ENCODE measurements at places on chromosomes 3 and 15.

DNA sequence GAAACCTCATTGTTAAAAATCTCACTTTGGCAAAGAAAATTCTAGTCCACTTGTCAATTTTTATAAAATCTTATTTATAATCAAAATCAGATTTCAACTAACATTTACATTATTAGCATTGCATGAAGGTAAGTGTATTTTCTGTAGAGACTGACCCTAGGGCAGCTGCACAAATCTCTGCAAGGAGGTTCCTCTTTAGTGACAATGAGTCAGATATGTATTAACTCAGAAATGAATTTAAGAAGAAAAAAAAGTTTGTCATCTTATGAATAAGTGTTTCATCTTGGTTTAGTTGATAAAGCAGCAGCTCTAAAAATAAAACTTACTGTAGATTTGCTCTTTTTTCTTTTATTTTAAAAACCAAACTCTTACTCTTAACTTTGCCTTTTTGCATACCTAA lies 9.0 kb upstream of the GNB4 start:
- no peak for DNase-seq

DNA sequence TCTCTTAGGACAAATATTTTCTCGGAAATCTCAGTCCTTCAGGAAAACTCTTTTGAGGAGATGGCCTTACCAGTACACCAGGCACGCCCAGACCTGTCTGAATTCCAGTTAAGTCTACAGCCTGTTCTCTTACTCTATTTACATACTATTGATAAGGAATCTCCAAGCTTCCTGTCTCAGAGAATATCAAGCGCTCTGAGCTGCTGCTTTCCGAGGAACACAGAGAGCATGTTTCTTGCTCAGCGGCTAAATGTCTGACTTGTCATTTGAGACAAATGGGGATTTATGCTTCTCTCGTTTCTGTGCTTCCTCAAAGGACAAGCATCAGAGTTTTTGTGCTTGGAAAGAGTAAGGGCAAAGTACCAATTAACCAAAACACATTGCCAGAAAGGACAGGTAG lies 112.4 kb upstream of the CCDC54 start:
- DNase-seq: no peak

- DNase-seq: no peak
Observed at GRCh38 chr3:27333843-27334242, 35.3 kb downstream of the NEK10 start.

DNA sequence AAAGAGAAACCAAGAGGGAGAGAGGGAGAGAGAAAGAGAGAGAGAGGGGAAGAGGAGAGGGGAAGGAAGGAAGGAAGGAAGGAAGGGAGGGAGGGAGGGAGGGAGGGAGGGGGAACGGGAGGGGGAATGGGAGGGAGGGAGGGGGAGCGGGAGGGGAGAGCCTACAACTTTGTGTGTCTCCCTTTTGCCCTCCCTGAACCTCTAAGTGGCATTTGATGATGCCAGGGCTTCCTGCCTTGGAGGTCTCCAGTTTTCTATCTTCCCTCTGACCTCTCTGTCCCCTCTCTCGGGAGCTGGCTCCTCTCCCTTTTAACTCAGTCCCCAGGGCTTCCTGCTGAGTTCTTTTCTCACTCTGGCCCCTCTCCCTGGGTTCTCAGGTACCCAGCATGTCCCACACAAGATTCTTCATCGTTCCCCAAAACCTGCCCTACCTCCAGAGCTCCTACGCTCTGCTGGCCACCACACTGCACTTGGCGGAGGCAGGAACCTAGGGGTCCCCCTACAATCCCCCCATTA lies 12.5 kb upstream of the FAM174B start:
- DNase-seq: no peak

- no peak for DNase-seq
Observed at GRCh38 chr3:13582366-13583250, 33.7 kb downstream of the FBLN2 start.
